ENCODE measurements at places on chromosomes 2 and 18.
A peak's percentile ranks its signal among the peaks of the same experiment; 100 is the strongest.

DNA sequence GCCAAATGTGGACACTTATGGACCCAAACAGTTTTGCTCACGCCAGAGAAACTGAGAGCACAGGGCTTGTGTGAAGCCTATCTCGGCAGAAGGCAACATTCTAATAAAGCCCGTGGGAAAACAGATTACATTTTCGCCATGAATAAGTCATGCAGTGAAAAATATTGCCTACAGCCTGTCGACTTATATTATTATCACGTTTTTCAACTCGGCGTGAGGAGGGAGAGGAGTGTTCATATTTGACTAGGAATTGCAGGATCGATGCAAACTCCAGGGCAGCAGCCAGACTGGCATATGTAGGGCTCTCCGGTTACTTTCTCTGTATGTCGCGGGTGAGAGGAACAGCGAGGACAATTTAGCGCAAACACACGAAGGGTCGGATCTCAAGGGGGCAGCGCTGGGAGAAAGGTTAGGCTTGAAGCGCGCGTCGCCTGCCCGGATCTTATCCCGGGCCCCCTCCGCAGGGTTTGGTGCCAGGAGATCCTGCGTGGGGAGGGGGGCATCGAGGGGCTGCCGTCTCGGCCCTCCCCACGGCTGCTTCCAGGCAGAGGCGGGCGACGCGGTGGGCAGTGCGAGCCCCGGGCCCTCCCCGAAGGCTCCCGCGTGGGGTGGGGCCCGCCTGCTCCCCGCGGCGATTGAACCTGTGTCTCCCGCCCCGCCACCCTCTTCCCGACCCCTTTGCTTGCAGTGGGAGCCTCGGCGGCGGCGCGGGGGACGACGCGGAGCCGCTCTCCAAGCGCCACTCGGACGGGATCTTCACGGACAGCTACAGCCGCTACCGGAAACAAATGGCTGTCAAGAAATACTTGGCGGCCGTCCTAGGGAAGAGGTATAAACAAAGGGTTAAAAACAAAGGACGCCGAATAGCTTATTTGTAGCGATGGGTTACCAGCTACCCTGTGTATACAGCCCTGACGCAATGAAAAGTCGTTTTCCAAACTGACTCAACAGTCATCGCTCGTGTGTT is 4.4 kb downstream of the ADCYAP1 start:
- no peak for DNase-seq

GRCh38 chr18:23529604-23530003 is 26.3 kb downstream of the RMC1 start:
- DNase-seq, result no peak

- DNase-seq, result peak; percentile 12
Observed at GRCh38 chr2:101205521-101206479, 46.9 kb upstream of the CNOT11 start.

DNA sequence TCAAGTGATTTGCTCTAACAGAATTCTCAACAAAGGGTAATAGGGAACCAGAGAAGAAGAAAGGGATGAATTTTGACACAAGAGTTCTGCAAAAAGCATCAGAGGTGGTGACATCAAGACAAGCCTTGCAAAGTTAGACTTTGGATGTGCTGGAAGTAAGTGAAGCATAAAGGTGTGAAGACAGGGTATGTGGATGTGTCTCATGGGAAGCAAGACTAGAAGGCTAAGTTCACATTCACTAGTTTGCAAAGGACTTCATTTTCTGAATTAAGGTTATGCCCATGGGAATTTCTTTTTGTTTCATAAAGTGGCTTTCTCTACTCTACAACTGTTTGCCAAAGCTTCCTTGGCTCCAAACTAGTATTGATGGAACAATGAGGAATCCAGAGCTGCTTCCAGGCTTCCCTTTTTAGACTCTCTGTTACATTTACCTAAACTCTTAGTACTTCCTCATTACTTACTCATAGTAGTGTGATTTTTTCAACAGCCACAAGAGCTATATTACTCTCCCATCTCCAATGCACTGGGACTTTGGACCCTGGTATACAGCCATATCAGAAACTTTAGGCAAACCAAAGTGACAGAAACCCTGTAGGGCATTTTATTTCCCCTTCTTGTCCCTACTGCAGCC is 21.1 kb upstream of the IHH start:
- DNase-seq, result no peak
